Cortex of kidney (tissue), 1 donor: ENCODE measurements at places on chromosomes 3 and 15.

DNA sequence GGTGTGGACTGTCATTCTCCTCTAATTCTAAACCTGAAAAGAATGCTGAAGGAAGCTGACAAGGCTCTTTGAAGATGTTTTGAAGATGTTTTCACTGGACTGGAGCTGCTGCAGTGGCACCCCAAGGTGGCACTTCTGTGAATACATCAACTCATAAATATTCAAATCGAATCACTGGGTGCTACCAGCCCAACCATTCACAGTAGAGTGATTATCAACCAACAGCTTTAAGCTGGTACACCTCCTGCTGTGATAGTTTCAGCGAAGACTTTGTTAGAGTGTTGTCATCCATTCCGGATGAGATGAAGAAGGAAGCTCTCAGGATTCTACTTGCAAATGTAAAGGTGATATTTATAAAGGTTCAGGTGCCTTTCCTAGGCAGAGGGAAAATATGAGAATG is 106.6 kb downstream of the LSAMP start:
- no peak for DNase-seq

DNA sequence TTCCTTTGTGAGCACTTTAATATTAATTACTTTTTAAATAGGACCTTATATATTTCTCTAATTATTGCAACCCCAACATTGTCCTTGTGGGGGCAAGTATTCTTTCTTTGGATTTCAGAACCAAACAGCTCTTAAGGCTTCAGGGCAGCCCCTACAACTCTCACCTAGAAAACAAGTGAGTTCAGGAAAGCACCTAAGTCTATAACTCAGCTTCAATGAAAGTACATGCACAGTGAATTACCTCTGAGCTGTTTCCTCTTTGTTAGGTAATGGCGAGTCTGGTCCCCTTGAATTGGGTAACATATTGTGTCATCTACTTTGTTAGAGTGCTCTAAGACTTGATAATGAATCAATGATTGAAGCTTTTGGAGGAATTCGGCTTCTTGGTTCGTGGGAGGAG is 545.7 kb downstream of the NLGN1 start:
- no peak for DNase-seq

GRCh38 chr15:57698243-57698642 is 8.3 kb upstream of the POLR2M start:
- no peak for DNase-seq

GRCh38 chr3:195727606-195728195 is 6.9 kb downstream of the MUC20 start:
- no peak for DNase-seq

DNA sequence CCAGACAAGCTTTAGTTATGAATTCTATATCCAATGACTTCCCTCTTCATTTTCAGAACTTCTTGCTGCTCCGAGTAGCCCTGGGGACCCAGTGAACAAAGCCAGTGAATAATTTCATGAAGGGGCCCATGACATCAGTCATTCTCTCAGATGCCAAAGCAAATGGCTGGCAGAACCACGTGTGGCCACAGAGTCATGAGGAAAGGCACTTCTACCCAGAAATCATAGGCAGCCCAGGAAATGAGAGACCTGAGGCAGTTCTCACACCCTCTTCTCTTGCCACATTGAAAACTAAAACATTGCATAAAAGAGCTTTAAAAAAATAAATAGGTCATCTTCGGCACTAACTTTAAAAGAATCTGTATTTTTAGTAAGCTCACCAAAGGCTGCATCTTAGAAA is 4.3 kb upstream of the UACA start:
- no peak for DNase-seq

- DNase-seq = no peak
Observed at GRCh38 chr3:133742351-133743091, 3.7 kb upstream of the TF start.

DNA sequence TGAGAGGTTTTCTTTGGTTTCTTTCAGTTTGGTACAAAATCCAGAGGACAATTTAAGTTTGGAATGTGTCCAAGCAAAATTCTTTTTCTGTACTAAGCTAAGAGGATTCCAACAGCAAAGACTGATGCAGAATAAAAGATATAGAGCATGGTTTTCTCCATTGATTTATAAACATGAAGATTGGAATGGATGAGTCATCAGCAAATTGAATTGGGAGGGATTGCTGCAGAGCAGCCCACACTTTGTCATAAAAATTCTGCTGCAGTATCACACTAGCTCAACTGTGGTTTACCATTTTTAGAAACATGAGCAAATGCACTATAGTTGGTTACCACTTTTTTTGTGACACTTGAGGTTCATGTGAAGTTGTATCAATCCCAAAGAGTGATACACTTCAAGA is 16.1 kb upstream of the LARP6 start:
- DNase-seq = no peak

- DNase-seq = no peak
Observed at GRCh38 chr3:111568911-111569310, 26.2 kb downstream of the ZBED2 start.

DNA sequence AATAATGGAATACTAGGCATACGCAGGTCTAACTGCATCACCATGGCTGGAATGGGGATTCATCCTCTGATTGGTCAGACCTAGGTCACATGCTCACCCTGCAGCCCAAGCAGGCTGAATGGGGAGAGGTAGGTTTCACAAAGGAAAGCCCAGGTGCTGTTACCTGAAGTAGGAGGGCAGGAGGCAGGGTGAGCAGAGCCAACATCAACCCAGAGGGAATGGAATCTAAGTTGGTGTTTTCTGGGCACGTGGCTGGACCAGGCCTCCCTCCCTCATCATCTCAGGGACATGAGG is 6.7 kb upstream of the H1-8 start:
- no peak for DNase-seq

GRCh38 chr15:47349179-47349578 is 368.1 kb upstream of the SEMA6D start:
- DNase-seq = no peak

DNA sequence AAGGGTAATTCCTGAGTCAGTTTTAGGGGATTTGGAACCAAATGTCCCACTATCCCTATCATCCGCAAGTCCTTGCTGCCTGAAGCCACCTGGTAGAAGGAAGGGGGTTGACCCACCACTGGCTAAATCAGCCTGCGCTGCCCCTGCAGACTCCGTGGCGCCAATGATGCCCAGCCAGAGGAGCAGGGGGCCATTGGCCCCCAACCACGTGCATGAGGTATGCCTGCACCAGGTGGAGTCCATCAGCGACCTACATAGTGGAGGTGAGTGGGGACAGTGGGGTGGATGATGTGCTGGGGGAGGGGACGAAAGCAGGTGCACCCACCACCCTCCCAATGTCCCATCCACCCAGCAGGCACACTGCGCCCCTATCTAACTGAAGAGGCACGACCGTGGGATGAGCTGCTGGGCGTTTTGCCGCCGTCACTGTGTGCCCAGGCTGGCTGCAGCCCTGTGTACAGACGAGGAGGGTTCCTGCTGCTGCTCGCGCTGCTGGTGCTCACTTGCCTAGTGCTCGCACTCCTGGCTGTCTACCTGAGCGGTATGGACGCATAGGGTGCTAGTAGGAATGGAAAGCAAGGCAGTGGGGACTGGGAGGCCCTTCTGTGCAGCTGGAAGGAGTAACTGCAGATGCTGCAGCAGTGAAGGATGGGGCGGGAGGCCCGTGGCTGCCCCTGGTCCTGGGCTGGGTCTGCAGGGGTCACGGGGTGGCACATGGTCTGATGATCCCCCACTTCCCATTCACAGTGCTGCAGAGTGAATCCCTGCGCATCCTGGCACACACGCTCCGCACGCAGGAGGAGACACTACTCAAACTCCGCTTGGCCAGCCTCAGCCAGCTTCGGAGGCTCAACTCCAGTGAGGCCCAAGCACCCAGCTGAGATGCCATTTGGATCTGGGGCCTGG is 5.7 kb downstream of the IFRD2 start:
- DNase-seq = no peak
